ENCODE measurements at places on chromosomes 7 and 10.

DNA sequence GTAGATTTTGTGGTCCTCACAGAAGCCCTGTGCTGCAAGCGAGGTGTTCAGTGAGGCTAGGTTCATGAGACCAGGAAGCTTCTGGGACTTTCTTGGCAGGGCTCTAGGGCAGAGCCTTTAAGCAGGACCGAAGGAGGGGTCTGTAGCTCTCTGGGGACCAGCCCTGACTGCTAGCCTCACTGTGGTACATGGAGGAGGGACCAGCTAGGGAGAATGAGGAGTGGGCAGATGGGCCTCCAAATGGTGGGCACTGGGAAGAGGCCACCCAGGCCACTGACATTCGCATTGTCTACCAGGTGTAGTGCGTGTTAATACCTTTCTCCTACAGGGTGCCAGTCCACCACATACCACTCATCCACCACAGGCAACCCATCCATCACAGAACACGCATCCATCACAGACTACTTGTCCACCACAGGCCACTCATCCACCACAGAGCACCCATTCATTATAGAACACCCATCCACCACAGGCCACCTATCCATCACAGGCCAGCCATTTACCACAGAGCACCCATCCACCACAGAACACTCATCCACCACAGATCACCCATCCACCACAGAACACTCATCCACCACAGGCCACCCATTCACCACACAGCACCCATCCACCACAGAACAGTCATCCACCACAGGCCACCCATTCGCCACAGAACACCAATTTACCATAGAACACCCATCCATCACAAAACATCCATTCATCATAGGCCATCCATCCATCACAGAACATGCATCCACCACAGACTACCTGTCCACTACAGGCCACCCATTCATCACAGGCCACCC lies 31.6 kb upstream of the ZNF488 start:
- DNase-seq, result no peak

DNA sequence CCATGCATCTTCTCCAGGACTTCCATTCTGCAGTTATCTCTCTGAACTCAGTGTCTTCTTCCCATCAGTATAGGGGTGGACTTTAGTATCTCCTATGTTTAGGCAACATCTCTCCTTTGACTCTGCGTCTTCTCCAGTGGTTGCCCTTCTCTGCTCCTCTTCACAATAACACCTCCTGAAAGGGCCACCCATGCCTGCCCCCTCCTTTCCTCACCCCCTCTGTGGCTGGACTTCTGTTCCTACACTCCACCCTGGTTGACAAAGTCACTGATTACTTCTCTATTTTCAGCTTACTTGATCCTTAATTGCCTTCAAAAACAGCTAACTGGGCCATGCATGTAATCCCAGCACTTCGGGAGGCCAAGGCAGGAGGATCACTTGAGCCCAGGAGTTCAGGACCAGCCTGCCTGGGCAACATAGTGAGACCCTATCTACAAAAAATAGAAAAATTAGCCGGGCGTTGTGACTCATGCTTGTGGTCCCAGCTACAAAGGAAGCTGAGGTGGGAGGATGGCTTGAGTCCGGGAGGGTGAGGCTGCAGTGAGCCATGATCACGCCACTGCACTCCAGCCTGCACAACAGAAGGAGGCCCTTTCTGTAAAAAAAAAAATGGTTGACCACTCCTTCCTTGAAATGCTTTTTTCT lies 13.7 kb downstream of the SRGN start:
- DNase-seq, result no peak

DNA sequence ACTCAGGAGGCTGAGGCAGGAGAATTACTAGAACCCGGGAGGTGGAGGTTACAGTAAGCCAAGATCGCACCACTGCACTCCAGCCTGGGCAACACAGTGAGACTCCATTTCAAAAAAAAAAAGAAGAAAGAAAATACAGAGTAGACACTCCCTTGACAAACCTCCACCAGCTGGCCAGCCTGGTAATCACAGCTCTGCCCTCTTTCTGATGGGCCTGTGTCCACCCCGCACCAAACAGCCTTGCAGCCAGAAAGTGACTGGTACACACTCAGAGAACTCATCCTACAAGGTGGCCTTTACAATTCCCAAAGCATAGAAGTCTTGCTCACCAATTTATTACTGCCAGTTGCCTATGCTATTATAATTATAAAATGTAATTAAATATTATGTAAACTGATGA lies 66.6 kb downstream of the COBL start:
- no peak for DNase-seq

DNA sequence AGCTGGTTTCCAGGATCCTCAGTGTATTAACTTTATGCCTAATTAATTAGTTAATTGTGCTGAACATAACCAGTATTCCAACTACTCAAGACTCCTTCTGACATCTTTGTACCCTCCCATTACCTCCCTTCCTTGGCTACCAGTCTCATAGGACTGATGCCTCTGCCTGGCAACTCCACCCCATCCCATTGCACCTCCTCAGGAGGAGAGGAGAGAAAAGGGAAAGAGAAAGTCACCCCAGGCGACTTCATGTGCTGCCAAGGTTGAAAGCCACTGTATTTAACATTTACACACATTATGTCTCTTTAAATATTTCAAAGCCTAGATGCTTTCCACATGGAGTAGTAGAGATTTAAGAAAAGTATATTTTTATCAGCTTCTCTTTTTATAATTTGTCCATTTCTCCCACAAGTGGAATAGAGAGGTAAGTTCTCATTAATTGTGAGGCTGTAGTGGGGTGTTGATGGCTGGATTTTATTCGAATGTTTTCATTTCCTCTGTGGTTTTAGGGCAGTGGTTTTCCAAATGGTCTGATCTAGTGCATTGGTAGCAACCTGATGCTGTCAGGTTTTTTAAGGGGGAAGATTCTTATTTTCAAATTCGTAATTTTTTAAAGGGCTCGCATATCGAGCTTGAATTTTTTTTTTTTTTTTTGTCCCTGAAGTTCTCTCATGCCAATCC lies 148.0 kb downstream of the BICC1 start:
- no peak for DNase-seq

DNA sequence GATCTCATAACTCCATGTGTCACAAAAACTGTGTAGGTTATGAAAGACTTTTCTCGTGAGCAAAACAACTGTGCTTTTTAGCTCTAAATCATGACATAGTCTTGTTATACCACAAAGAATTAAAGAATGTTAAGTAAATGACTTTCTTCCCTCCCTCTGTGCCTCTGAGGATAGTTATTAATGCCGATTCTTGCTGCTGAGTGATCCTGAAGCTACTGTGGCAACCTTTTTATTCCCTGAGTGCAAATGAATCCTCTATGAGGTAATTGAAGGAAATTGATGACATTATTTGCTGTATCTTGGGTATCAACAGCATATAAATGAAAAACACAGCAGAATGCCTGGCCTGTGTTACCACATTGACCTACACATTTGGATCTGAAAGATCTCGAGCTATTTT lies 142.2 kb upstream of the HDAC9 start:
- no peak for DNase-seq

DNA sequence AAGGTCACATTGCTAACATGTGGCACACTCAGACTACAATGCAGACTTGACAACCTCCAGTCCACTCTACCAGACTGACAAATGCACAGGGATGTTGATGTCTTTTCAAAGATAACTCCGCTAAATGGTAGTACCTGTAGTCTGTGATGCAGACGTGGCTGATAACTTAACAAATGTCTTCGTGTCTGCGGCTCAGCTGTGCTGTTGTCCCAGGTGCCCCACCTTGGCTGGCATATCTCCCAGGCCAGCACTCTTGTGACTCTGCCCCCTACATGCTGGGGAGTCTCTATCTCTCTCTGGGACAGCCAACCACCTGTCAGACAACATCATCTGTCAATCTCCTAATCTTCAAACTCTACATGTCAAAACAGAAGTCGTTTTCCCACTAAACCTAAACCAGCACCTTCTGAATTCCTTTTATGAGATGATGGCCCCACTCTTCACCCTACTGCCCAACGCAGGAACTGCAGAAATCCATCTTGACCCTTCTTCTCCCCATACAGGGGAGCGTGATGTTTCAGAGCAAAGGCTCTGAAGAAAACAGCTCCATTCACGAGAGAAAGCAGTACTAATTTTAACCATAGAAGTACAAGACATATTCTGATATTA lies 156.4 kb downstream of the USP6NL start:
- no peak for DNase-seq

DNA sequence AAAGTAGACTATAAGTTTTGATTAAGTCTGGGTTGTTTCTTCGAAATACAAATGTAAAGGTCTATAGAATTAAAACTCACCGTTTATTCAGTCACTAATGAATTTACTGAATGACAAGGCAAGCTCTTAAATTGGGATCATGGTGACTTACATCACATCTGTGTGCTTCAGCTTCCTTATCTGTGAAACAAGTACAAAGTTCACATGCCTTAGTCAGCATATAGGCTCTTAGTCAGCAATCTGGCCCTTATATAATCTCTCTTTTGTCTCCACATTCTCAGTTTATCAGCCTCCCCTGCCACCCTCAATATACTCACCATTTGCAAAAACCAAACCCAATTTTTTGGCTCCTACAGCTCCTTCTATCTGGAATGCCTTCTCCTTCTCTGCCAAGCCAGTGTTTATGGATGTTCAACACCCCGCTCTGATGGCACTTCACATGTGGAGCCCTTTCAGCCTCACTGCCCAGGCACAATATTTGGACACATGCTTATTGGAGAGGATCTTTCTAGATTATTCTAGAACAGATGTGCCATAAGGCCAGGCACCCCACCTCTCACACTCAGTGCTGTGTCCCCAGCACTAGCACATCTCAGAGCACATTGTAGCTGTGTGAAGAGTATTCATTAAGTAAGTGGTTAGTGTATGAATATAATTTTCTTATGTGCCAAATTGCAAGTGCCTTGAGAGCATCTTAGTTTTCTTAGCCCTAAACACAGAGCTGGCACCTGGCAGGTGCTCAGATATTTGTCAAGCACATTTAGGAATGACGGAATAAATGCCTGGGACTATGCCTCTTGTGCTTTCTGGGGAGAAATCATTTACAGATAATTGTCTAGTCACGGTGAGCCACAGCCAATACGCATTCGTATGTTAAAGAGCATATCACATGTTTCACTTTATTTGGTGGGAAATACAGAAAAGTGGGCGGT lies 9.8 kb upstream of the LAMB1 start:
- DNase-seq, result no peak

GRCh38 chr7:143484119-143484518 lies 6.4 kb downstream of the TAS2R41 start:
- DNase-seq, result no peak

DNA sequence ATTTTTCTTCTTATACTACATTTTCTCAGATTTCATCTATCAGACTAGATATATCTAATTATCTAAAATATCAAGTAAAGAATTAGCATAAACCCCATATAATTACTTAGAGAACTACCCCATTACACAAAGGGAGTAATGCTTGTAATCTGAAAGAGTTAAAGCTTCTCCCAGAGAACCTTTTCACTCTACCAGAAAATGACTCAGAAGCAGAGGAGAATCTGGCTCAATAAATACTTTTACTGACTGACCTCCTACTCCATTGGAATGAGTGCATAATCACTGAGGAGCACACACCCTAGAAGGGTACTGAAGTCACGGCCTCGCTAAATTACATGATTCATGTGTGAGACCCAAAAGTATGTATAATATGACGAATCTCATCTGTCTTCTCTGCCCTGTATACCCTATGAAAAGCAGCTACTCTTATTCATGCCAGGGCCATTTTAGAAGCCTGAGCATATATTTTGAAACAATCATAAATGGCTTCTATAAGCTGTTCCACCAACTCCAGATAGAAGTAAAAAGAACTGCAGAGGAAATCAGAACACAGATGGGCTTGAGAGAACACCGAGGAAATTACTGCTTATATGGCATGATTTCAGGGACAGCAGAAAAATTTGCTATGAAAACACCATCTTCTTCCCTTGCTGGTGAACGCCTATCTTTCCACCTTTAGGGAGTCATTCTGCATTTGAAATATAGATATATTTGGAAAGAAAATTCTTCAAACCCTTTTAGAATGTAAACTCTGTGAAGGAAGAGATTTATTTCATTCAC lies 32.7 kb downstream of the DNMBP start:
- DNase-seq, result no peak

DNA sequence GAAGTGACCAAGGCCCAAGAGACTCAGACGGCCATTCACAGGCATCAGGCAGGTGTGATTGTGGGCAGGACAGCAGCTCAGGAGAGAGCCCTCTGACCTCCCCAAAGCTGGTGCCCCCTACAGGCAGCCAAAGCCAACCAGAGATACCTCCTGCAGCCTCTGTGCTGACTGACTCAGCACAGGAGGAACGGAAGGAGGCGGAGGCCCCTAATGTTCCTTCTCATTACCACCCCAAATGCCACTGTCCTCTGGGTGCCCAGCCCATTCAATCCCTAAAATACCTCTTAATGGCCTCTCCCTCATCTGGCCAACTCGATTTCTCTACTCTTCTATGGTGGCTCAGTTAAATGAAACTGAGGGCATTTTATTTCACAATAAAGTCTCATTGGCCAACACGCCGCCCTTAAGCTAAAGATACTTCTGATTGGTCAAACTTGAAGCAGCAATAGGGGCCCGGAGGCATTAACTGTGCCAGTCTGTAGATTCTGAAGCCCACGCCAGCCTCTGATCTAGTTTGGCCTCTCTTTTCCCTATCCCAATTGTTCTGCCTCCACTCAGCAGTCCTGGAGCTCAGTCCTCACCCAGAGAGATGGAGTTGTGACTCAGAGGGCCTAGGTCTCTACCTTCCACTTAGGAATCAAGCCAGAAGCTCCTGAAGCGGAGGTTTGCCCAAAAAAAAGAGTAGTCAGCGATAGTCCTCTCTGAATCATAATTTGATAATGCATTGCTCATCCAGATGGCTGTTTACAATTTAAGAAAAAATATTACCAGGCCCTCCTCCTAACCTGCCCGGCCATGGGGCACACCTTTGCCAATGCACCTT lies 1.2 kb downstream of the CYREN start:
- peak; percentile 33 for DNase-seq

DNA sequence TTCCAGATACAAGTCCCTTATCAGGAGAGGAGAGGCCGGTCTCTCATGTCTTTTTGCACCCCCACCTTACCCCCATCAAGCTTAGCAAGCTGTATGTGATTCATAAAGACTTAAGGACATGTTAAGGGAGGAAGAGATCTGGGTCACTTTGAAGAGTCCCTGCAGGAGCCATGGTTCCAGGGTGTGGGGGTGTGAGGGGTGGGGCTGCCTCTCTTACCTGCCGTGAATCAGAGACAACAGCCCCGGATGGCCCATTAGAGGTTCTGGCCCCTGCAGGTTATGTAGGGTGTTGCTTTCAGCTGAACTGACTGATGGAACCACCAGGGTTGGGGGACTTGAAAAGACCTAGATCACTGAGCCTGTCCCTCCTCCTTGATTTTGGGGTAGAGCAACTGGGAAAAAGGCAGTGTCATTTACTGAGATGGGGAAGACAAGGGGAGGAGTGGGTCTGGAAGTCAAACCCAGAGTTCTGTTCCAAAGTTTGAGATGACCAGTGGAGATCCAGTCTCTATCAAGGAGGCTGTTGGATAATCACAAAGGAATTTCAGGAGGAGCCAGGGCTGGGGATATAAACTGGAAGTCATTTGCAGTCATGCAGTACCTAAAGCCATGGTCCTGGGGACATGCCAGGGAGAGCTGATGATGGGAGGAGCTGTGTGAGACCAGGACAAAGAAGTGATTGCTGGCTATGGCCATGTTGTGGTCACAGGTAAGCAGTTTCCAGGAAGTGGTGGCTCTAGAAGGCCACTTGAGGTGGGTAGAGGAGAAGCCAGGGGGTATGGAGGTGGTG lies 23.1 kb downstream of the ADAMTS14 start:
- no peak for DNase-seq

GRCh38 chr10:80268266-80268665 lies 21.2 kb downstream of the MAT1A start:
- DNase-seq, result no peak
